ENCODE measurements at places on chromosomes 3 and 15.
A peak's percentile ranks its signal among the peaks of the same experiment; 100 is the strongest.

DNA sequence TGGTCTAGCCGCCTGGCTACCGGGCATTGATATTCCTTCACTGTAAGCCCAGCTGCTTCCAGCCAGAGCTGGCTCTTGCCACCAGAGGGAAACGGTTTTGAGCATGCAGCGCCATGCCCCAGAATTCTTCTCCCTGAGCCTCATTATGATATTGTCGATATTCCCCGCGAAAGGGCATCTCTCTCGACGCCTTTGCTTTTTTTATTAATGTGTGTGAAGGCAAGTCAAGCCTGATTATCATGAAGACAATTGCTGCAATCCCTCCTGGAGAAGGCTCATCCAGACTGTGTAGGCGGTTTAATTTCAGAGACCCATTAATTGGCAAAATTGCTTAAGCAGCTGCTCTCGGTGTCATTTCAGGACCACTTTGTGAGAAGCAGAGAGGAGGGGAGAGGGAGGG, 321.2 kb upstream of the TLE3 start:
- DNase-seq: no peak

GRCh38 chr3:186821429-186822387, 15.4 kb upstream of the RFC4 start:
- peak; percentile 66 for DNase-seq

DNA sequence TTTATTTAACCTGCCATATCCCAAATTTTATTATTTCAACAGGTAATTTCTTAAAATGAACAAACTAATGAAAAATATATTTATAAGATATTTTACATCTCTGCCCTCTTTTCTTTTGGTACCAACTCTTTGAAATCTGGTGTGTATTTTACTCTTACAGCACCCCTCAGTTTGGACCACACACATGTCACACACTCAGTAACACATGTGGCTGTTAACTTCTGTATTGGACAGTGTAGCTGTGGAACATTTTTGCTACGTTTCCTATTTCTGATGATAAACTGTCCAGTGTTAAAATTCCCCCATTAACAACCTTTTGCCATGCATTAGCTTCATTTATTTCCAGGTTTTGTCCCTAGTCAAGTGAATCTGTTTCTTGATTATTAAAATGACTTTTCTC, 250.6 kb downstream of the NFKBIZ start:
- no peak for DNase-seq

GRCh38 chr15:101379647-101380046, 84.6 kb upstream of the SNRPA1 start:
- DNase-seq: no peak

DNA sequence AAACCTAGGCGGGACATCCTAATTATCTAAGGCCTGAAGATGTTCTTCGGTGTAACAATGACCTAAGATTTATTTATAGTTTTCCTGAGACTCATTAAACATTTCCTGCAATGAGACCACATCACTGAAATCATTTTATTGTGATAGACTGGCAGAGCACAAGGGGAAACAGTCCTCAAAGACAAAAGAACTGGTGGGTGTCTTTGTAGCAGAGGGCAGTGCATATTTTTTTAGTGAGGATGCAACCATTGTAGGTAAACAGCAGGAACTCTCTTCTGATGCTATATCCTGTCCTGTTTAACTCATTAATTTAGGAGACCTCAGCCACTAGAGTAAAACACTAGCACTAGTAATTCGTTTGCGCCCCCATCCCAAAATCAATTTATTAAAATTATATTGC, 100.0 kb downstream of the MAGI1 start:
- DNase-seq: no peak

- no peak for DNase-seq
Measured at GRCh38 chr3:159805411-159805772, 183.2 kb upstream of the IL12A start.

- no peak for DNase-seq
Measured at GRCh38 chr3:132222868-132223538, 94.2 kb upstream of the ACP3 start.

GRCh38 chr15:65918357-65918920, 49.1 kb downstream of the RAB11A start:
- no peak for DNase-seq

DNA sequence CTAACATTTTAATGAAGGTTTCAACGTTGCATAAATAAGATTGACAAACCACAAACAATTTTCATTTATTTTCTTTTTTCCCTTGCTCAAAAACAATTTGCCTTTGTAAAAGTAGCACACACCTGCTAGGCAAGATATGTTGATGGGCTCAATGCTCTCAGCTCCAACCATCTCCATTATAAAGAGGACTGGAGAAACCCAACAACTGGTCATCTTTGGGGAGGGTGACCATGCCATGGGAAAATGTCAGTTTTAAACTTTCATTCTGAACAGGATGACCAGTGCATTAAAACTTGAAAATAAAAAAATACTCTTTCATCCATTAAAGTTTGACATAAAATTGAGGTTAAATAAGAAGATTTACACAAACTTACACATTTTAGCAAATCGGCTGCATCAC, 183.7 kb downstream of the CFAP20DC start:
- DNase-seq: no peak

- DNase-seq: no peak
Measured at GRCh38 chr15:38709196-38709595, 144.6 kb upstream of the RASGRP1 start.

- peak; percentile 68 for DNase-seq
Measured at GRCh38 chr3:187318819-187319616, 27.5 kb upstream of the MASP1 start.

DNA sequence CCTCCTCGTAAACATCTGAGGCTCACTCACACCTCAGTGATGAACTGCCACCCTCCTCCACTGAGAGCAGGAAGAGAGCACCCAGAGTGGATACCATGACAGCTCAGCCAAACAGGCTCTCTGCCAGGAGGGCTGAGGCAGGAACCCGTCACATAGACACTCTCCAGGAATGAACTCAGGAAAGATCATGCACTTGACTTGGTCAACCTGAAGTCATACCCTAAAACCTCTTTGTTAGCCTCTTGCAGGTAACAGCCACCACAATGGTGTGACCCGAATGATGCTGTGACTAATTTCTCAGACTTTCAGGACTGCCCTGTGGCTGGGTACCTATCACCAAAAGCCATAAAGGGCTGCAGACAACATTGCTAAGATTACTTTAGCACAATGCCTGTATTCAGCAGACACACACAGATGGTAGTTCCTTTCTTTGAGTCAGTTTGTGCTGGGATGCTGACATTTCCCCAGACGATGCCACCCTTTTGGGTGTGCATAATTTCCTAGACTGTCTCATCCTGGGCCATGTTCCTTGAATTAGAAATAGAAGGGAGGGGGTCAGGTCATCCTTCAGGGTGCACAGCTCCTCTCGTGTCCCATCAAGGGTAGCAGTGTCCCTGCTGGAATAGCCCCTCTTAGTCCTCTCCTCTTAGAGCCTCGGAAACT, 30.3 kb downstream of the CX3CR1 start:
- no peak for DNase-seq

GRCh38 chr3:18076301-18076700, 333.9 kb upstream of the TBC1D5 start:
- no peak for DNase-seq

DNA sequence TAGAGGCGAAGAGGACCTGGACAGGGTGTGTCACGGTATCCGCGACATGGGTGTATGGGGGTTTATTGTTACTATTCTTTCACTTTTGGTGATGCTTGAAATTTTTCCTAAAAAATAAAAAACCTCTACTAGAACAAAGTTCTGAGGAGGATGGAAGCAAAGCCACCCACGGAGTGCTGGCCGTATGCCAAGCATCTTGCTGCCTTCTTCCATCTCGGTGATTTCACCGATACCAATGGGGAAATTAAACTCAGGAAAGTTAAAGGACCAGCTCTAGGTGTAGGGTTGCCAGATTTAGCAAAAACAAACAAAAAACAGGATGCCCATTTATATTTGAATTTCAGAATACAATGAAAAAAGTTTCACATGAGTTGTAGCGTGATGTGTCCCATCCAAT, 33.9 kb downstream of the SMAD6 start:
- no peak for DNase-seq

DNA sequence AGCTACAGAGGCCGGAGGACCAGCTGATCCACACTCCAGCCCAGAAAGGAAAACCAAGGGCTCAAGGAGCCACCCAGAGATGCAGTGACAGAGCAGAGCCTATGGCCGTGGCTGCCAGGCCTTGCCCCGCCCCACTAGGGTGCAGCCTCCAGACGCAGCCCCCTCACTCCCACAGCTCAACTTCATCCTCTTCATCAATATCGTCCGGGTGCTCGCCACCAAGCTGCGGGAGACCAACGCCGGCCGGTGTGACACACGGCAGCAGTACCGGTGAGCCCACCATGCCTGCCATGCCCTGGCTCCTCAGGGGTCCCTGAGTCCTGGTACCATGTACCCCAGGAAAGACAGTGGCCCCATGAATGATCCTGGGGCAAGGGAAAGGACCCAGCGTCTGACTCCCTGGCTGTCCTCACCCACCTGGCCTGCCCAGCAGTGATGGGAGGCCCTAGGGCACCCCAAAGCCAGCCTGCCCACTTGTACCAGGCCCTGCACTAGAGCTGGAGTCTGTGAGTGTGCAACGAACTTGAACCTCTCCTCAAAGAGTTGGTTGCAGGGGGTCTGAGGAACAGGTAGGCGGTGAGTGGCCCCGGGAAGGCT, 24.2 kb downstream of the PTH1R start:
- no peak for DNase-seq

GRCh38 chr3:112351036-112351435, 18.1 kb downstream of the CD200 start:
- DNase-seq: no peak

DNA sequence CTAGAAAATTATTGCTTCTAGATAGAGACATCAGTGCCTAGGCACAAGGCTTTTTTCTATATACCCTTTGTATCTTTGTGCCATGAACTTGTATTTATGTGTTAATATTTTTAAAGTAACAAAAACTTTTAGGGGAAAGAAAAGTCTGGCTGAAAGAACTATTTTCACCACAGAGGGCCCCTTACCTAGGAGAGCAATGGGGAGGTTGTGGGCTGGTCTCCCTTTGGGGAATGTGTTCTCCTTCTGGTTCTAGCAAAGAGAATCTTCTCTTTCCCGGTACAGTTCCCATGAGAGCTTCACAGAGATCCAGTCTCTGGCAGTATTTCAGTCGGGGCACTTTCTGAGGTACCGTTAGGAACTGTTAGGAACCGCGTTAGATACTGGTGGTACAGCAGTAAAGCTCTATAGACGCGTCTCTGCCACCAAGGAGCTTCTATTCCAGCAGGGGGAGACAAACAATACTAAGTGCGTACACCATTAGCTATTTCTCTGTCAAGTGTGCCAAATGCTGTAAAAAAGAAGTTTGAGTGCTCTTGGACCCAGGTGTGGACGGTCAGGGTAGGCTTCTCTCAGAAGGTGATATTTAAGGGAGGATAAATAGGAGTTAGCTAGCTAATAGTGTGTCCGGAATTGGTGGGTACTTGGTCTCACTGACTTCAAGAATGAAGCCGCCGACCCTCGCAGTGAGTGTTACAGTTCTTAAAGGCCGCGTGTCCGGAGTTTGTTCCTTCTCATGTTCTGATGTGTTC, 4.6 kb upstream of the EPB42 start:
- peak; percentile 68 for DNase-seq

DNA sequence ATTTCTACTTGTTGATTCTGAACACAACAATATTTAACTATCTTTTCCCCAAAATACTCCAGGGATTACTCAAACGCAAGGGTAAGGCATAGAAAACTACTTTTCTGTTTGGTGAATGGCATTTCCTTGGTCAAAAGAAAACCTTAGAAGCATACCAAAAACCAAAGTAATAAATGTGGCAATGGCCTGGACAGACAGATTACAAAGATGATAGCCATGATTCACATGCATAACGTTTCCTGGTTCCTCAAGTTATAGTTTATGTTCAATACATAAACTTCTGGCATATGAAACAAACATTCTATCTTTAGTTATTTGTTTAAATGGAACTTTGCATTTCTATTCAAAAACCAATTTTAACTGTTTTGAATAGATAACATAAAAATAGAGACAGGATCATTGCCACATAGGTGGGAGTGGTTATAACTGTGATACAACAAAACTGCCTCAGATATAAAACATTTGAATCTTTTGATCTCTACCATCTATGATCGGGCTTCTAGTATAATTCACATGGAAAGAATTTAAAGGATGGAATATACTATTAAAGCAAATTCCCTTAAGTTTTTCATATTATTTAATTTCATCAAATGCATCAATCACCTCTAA, 32.1 kb downstream of the FOXP1 start:
- peak; percentile 56 for DNase-seq

- no peak for DNase-seq
Measured at GRCh38 chr3:133472889-133473288, 73.0 kb downstream of the BFSP2 start.

DNA sequence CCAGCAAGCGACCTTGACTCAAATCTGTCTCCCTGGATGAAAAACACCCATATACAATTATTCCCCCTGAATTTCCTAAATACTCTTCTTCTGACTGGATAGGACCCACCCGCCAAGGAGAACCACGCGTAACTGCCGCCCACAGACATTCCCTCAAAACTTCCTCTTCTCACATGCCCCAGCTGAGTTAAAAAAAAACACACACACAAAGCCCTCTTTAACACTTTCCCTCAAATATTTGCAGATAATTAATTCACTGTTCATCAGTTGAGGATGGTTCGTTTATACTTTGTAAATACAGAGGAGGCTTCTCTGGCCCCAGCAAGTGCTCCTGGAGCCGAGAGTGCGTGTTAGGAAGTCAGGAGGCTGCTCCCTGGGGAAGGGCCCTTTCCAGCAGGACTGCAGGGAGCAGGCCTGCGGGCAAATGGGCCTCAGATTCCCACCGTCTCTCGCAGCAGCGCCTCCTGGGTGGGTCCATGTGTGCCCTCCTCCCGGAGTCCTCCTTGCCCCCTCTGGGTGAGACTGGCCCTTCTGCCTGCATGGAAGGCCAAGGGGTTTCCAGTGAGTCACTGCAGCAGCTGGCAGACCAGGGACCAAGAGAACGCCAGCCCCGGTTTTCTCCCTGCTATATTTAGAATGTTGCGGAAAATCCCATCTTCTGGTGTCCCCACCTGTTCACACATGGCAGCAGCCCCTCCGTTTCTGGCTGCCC, 46.8 kb downstream of the MGLL start:
- peak; percentile 73 for DNase-seq

DNA sequence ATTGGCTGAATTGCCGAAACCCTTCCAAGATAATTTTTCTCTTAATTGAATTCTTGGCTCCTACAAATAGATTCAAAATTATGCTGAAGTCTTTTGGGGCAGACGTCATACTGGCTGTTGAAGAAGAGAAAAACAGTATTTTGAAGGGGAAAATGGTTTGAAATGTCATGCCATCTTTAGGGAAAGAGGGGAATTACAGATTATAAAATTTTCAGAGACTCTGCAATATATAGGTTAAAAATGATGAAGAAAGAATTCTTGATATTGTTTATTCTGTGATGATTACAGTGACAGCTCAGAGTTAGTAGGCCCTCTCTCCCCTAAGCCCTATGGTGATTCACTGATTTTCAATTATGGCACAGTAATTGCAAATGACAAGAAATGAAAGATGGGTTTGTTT, 86.1 kb downstream of the CGNL1 start:
- DNase-seq: no peak

- DNase-seq: no peak
Measured at GRCh38 chr3:138361561-138361971, 13.2 kb downstream of the MRAS start.

Measured in astrocyte of the spinal cord (primary cell).